ENCODE measurements at places on chromosomes 2 and 18.

- DNase-seq: no peak
Measured at GRCh38 chr18:67260841-67261240, 255.7 kb downstream of the DSEL start.

DNA sequence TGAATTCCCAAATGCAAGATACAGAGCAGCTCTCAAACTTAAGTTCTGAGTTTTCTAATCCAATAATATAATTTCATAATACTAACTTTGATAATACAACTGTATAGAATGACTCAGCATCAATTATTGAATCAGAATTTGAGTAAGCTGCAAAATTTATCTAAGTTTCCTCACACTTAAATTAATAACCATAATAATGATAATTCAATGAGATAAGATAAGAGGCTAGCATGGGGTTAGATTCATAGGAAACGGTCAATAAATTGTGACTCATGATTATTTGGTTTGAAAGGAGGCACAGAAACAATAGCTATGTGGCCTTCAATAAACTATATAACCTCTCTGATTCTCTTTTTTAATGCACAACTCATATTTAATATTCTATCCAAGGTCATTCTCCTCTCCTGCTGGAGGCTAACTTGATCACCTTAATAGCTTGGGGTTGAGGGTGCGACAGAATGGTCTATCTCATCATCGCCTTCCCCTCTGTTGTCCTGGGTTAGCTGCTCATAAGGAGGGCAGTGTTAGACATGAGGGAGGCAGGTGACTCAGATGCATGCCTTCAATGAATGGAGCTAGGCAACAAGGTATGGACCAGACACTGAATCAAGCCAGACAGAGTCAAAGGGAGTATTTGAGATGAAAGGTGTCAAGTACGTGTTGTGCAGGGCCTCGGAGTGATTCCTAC lies 36.2 kb upstream of the BMP10 start:
- DNase-seq: no peak

- no peak for DNase-seq
Measured at GRCh38 chr18:57220480-57220879, 73.6 kb downstream of the BOD1L2 start.

DNA sequence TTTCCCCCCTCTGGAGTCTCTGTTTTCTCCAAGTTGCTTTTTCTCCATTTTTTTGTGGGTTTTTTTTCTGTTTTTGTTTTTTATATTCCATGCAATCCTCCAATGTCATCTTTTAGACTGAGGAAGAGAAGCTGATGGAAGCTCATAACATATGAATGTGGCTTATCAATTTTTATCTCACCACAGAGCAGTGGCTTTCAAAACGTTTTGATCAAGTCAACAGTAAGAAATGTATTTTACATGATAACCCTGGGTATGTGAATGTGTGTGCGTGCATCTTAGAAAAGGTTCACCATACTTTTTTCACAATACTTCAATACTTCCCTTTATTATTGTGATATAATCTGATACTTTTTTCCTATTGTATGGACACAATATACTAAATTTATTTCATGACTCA lies 64.6 kb upstream of the CDCA7 start:
- no peak for DNase-seq

DNA sequence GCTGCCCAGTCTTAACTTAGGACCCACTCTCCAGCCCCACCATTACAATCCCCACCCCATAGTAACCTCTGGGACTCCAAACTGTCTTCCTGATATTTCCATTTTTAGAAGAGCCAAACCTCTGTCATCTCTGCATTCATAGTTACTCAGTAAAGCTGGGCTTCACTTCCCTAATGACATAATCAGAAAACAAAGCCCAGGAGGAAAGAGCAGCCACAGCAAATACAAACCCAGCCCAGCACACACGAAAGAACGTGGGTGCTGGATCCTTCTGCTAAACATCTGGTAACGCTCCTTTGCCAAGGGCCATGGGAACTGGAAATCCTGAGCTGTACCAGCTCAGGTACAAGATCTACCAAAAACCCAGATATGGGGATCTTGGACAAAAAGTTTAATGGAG lies 36.8 kb upstream of the RIOK3 start:
- DNase-seq: no peak

GRCh38 chr2:240166191-240166590 lies 25.7 kb upstream of the OTOS start:
- no peak for DNase-seq

DNA sequence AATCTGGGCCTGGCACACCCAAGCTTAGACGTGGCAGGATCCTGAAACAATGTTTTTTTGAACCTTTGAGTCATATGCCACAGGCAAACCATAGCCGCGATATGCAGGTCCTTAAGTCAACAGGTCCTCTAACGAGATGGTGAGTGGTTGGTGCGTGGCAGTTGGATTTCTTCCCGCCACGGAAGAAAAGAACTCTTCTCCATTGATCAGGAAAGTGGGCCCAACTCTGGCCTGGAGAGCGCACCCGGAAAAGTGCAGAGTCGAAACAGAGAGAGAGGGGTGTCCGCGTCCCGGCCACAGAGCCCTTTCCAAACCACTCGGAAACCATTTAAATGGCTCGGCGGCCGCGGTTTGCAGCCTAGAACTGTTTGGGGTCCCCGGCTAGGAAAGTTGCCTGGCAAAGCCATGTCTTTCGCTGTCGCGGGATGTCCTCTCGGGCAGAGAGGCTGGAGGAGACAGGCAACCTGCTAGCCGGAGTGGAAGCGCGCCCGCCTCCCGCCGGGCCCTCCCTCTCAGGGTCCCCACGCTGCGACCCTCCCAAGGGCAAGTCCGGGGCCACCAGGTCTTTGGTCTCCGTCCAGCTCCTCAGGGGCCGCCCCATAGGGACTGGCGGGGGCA lies 777 bp downstream of the GALNT3 start:
- DNase-seq: no peak

DNA sequence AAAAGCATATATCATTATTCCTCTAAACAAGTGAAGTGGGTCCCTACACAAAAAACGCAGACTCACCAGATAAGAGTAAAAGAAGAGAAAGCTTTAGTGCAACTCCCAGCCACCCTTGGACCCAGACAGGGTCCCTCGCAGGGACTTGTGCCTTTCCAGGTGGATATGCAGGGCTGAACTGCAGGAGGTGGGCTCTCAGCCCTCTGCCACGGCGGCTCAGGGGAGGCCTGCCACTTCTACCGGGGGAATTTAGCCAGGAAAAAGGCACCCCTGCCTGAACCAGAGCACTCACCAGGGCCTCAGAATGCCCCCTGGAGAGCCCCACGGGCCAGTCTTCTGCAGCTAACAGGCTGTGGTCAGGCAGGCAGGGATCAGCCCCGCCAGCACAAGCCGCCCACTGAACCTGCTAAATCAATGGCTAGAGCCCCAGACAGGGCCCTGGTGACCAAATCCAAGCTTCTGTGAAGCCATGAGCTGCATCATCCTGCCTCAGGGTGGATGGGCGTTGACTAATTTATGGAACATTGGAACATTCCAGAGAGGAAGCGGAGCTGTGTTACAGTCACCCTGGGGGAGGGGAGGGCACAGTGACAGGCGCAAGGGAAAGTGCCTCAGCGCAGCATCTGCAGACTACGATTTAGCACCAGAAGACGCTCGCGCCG lies 209.3 kb downstream of the EIPR1 start:
- no peak for DNase-seq

DNA sequence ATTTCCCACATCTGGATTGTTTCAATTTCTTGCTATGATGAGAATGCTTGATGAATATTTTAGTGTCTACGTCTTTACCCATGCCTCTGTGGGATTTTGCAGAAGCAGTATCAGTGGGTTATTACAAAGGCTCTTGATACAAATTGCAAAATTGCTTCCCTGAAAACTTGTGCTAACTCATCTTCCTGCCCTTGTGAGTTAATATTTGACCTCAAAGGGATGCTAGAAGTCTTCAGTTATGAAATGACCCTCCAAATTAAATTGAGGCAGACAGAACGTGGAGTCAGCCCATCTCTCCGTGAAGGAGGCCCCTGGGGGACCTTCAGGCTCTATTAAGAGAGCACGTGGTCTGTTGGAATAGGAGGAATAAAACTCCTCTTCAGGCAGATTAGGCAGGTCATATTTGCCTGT lies 239.2 kb upstream of the HS6ST1 start:
- DNase-seq: no peak

- no peak for DNase-seq
Measured at GRCh38 chr2:219782737-219783348, 155.4 kb downstream of the SLC4A3 start.

DNA sequence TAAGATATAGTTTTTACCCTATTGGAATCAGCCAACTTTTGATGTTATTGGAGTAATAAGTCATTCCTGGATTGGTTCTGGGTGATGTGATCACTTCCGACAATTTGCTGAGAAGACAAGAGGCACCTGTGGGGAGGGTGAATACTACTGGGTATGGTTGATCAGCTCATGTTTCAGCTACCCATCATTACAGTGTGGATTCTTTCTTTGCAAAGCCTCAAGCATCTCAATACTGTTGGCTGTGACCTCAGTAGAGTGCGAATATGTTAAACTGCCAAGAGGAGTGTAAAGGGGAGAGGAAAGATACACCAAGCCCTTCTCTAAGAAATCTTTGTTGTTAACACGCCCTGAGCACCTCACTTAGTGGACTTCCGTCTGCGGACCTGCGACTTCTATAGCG lies 317.7 kb downstream of the TDRD15 start:
- DNase-seq: no peak

- no peak for DNase-seq
Measured at GRCh38 chr2:212709280-212709679, 170.7 kb upstream of the ERBB4 start.

GRCh38 chr2:168896783-168897182 lies 4.3 kb upstream of the G6PC2 start:
- DNase-seq: no peak

- no peak for DNase-seq
Measured at GRCh38 chr2:202429164-202429980, 53.2 kb downstream of the BMPR2 start.

DNA sequence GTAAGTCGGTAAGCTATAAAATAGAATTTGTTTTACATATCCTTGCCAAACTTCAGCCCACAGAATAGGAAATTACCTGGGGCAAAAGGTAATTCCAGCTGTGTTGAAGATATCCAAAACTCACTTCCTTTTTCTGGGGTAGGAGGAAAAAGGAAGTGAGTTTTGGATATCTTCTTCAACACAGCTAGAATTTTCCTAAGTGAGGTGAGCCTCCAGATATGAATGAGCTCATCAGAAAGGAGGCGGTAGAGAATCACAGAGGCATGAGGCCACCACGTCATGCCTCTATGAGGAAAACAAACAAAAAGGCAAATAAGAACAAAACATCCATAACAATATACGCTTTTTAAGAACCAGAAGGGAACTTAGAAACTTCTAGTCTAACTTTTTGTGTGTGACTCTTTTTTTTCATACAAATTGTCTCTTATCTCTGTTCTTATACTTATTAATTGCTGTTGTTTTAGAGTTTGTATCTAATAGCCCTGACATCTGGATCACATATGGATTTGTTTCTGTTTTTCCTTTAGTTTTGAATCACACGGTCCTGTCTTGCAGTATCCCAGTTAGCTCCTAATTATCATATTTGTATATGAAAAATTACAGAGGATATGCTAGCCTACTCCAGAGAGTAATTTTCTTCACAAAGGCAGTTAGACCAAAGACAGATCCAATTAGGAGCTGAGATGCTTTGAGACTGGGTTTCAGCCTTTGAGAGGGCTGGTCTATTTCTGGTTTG lies 104.5 kb downstream of the RBM43 start:
- no peak for DNase-seq

- DNase-seq: peak; percentile 59
Measured at GRCh38 chr2:162297925-162298552, 20.4 kb downstream of the IFIH1 start.

- DNase-seq: no peak
Measured at GRCh38 chr18:56028514-56028913, 440.5 kb upstream of the TCF4 start.

GRCh38 chr18:27942706-27943105 lies 234.2 kb downstream of the CDH2 start:
- no peak for DNase-seq

Data from effector CD4-positive, alpha-beta T cell (primary cell).